ENCODE measurements at places on chromosomes 7 and 10. TPM values are rescaled to one million over a fixed set of nuclear protein-coding genes. Genes with fewer than 3 reads are reported as not detected.

DNA sequence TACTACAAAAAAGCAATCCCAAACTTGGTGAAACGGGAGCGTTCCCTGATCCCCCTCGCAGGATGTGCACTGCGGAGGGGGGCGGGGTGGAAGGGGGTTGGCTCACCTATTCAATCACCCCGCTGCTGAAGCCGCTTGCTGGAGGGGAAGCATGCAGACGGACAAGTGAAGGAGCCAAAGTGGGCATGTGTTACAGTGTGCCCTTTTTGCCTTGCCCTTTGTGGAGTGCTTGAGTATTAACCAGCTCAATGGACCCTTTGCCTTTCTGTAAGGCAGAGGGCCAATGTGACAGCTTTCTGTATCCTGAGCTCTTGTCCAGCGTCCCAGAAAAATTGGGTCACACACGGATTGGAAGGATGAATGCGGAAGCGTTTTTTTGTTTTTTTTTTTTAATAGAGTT is 348.9 kb upstream of the NPSR1 start:
- H3K27me3 ChIP-seq = no peaks in the 10 kb centered on the region
- H3K4me3 ChIP-seq = no peak overlapping the region
- H3K36me3 ChIP-seq = no peaks in the 10 kb centered on the region
- no peak for DNase-seq

DNA sequence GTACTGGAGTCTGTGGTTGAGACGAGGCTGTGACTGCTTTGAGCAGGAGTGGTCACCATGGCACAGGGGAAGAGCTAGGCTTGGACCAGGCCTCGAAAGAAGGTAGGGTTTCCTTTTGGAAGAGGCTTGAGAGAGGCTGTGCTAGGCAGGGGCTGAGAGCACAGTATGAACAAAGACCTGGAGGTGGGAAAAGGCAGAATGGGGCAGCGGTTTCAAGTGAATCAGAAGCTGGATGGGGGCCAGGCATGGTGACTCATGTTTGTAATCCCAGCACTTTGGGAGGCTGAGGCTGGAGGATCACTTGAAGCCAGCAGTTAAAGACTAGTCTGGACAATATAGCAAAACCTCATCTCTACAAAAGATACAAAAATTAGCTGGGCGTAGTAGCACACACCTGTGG is 65.9 kb downstream of the CLIP2 start:
- no peak overlapping the region for H3K27ac ChIP-seq
- H3K4me1 ChIP-seq = no peaks in the 10 kb centered on the region
- H3K36me3 ChIP-seq = peaks cover 21% of the 10 kb centered on the region

DNA sequence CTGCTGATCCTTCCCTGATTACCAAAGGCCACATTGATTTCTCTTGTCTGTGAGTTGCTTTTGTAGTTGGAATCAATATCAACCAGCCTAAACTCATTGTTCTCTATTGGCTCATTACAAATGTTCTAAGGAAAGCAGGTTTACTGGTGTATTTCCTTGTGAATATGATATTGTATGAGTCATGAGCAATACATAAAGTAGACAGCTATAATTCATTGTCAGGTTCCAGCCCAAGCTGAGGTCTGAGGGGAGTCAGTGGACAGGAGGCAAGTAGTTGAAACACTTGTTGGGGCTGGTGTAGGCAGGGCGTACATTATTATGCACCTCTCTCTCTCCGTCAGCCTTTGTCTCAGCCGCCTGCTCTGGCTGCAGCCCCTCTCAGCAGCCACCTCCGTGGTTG is 451.7 kb downstream of the IPMK start:
- no peak overlapping the region for H3K27ac ChIP-seq
- no peak overlapping the region for H3K4me3 ChIP-seq
- H3K36me3 ChIP-seq = no peaks in the 10 kb centered on the region

DNA sequence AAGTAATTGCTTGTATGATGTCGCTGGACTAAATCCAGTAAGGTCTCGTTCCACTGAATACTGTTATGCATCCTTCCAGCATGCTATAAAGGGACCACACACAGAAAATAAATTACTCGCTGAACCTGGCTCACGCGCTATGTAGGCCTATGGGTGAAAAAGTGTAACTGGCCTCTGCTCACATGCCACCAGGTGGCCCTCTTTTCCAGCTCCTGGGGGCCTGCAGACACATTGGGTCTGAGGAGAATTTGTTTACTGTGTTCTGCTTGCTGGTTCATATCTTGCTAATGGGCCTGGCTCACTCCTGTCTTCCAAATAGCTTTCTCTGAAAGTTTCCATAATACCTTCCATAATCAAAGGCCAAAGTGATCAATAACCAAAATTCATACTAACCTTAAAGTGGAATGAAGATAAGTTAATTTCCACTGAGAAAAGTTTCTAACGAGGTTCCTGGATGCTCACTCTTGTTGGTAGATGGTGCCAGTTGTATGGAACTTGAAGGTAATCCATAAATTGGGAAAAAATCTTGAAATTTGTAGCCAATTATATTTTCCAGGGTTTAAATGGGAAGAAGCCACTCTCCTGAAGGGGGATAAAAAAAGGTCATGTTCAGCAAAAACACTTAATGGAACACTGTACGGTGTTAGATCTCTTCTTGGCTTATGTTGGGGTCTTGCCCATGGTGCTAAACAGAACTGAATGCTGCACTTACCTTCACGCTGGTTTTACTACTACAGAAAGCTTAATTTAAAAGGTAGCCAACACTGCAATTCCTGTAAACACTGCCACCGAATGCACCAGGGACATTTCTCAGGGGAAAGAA is 27.0 kb upstream of the ZPBP start:
- no peaks in the 10 kb centered on the region for H3K27me3 ChIP-seq
- no peaks in the 10 kb centered on the region for H3K36me3 ChIP-seq
- DNase-seq = no peak
- H3K27ac ChIP-seq = no peak overlapping the region
- no peak overlapping the region for H3K4me3 ChIP-seq

DNA sequence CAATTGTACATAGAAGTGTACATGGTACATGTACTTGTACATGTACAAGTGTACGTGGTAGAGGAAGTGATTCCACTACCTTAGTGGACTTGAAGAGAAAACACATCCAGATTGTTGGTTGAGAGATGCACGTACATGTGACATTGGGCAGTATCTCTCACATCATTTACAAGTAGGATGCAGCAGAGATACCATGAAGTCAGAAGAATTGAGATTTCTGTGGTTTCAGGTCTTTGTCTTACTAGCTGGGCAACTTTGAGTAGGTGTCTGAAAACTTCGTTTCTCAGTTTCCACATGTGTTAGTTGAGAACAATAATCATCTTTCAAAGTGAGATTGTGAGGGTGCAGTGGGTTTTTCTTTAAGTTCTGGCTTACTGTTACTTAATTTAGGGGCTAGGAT is 21.5 kb downstream of the CLDN12 start:
- no peaks in the 10 kb centered on the region for H3K27me3 ChIP-seq
- no peak for DNase-seq
- no peak overlapping the region for H3K4me3 ChIP-seq
- no peak overlapping the region for H3K27ac ChIP-seq
- no peaks in the 10 kb centered on the region for H3K4me1 ChIP-seq
- no peaks in the 10 kb centered on the region for H3K36me3 ChIP-seq

GRCh38 chr10:79933961-79934360 is 14.9 kb downstream of the SFTPD start:
- DNase-seq = no peak
- H3K36me3 ChIP-seq = peaks cover 2% of the 10 kb centered on the region
- H3K27ac ChIP-seq = no peak overlapping the region
- H3K4me1 ChIP-seq = no peaks in the 10 kb centered on the region

DNA sequence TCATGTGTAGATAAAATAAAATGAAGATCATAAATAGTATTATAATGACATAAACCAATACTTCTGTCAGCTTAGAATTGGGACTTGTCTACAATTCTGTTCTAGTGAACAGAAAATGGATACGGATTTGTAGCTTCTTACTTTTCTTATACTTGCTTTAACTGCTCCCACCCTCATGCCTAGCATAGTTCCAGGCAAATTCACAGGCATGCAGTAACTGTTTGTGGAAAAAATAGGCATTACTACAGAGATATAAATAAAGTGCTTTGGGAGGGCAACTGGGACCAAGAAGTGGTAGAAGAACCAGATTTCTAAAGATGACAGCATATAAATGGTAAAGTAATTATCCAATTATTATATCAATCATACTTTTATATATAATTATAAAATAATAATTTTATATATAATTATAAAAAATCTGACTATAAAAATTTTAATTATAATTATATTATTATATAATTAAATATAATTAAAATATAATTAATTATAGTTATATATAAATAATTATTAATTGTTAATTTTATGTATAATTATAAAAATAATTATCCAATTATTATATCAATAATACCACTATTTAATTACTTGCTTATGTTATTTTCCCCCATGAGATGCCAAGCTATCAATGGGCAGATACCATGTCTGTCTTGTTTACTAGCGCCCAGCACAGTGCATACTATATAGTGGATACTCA is 144.1 kb downstream of the NOC3L start:
- H3K4me1 ChIP-seq = peaks cover 26% of the 10 kb centered on the region
- H3K27me3 ChIP-seq = no peaks in the 10 kb centered on the region
- DNase-seq = no peak
- H3K36me3 ChIP-seq = no peaks in the 10 kb centered on the region
- H3K4me3 ChIP-seq = no peak overlapping the region
- no peak overlapping the region for H3K27ac ChIP-seq

- no peak for DNase-seq
- H3K27ac ChIP-seq = no peak overlapping the region
- H3K27me3 ChIP-seq = no peaks in the 10 kb centered on the region
- H3K36me3 ChIP-seq = no peaks in the 10 kb centered on the region
- peaks cover 12% of the 10 kb centered on the region for H3K4me1 ChIP-seq
- no peak overlapping the region for H3K4me3 ChIP-seq
These were observed 134.3 kb upstream of the ASAH2 start for GRCh38 chr10:50385624-50386023.

DNA sequence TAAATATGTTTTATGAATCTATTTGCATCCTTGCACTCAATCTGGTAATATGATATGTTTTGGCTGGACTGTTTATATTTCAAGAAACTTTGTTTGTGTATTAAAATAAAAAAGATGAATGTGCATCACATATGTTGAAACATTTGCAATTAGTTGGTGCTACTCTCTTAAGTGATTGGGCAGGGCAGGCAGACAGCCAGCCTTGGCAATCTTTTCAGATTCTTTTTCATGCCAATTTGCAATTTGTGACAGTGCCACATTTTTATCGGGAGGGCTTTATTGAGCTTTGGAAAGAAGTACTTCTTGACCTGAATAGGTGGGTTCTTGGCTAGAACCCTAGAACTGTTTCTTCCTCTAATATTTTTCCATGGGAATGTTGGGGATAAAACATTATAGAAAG is 152.2 kb downstream of the NXPH1 start:
- DNase-seq = no peak
- no peaks in the 10 kb centered on the region for H3K27me3 ChIP-seq
- H3K27ac ChIP-seq = no peak overlapping the region
- H3K4me3 ChIP-seq = no peak overlapping the region
- no peaks in the 10 kb centered on the region for H3K36me3 ChIP-seq

DNA sequence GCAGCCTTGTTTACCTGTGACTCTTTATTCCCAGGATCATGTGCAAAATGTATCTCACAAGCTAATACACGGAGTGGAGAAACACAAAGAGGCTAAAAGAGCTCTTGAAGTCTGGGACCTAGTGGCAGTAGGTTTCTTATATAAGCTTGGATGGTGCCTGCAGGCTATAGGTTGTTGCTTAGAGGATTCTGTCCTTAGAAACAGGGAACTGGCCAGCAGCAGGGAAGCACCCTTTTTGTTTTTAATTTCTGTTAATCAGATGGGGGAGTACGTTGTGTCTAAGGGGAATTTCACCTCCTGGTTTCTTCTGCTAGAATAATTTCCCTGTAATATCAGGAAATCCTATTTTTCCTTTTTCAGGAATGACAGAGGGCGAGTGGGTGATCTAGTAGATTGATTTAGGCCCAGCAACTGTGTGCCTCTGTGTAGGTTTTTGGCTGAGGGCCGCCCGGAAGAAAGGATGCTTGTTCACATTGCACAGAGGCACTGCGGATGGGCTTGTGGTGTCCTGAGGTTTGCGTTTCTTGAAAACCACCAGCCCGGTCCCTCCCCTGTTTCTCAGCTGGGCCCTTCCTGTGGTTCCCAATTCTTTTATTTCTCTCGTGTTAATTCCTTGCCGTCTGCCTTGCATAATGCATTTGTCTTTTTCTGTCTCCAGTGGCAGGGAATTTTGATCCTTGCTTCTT is 158.0 kb downstream of the CAMK1D start:
- H3K27ac ChIP-seq = no peak overlapping the region
- DNase-seq = no peak
- no peaks in the 10 kb centered on the region for H3K4me1 ChIP-seq
- no peak overlapping the region for H3K4me3 ChIP-seq
- no peaks in the 10 kb centered on the region for H3K36me3 ChIP-seq

GRCh38 chr10:49734676-49735075 is 27.4 kb downstream of the OGDHL start:
- no peaks in the 10 kb centered on the region for H3K36me3 ChIP-seq
- DNase-seq = no peak
- no peaks in the 10 kb centered on the region for H3K4me1 ChIP-seq
- no peaks in the 10 kb centered on the region for H3K27me3 ChIP-seq

DNA sequence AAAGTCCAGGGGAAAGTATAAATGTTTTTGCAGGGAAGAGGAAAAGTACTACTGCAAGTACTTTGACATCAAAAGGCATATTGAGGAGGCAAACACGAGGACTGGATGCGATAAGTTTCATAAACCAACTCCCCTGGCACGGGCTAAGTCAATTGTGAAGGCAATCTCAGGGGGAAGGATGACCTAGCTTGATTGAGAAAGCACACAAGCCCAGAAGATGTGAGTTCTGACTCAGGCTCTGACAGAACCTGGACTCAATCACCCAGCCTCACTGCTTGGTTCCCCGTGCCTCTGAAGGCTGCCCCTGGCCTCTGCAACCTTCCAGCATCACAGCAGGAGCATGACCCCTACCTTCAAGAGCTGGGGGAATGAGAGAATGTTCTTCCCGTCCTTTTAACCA is 93.2 kb upstream of the ZNF438 start:
- no peak overlapping the region for H3K27ac ChIP-seq
- DNase-seq = no peak
- no peak overlapping the region for H3K4me3 ChIP-seq
- no peaks in the 10 kb centered on the region for H3K36me3 ChIP-seq
- H3K27me3 ChIP-seq = no peaks in the 10 kb centered on the region
- H3K4me1 ChIP-seq = peaks cover 10% of the 10 kb centered on the region

DNA sequence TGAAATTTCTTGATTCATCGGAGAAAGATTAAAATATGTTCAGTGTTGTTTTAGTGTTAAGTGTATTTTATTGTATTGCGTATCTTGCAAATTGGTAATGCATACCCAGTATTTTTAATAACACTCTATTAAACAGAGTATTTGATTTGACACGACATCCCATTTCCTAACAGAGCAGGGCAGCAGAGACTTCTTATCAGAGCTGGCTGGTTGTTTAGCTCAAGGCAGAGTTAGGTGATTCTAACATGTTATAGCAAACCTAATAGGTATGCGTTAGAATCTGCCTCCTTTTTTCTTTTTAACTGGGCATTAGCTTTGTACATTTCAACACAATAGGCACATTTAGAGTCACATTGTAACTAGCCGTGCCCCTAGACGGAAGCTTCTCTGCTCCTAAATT is 57.1 kb upstream of the CELF2 start:
- no peak for DNase-seq
- no peaks in the 10 kb centered on the region for H3K4me1 ChIP-seq
- no peak overlapping the region for H3K27ac ChIP-seq
- no peaks in the 10 kb centered on the region for H3K36me3 ChIP-seq
- no peaks in the 10 kb centered on the region for H3K27me3 ChIP-seq

Gene IFIT1B
- total RNA-seq = not detected

Gene GIMAP7
- 12.6 TPM for total RNA-seq

Gene DNMBP
- total RNA-seq = 34.2 TPM

Gene VAX1
- total RNA-seq = not detected

Gene ARID5B
- 60.7 TPM for total RNA-seq

Gene RGR
- total RNA-seq = not detected

Gene RNLS
- 9.4 TPM for total RNA-seq

Gene WNT2
- total RNA-seq = not detected

Gene COL26A1
- total RNA-seq = 0.14 TPM

Gene HOXA7
- 0.28 TPM for total RNA-seq
